ENCODE measurements at places on chromosomes 2 and 18.

DNA sequence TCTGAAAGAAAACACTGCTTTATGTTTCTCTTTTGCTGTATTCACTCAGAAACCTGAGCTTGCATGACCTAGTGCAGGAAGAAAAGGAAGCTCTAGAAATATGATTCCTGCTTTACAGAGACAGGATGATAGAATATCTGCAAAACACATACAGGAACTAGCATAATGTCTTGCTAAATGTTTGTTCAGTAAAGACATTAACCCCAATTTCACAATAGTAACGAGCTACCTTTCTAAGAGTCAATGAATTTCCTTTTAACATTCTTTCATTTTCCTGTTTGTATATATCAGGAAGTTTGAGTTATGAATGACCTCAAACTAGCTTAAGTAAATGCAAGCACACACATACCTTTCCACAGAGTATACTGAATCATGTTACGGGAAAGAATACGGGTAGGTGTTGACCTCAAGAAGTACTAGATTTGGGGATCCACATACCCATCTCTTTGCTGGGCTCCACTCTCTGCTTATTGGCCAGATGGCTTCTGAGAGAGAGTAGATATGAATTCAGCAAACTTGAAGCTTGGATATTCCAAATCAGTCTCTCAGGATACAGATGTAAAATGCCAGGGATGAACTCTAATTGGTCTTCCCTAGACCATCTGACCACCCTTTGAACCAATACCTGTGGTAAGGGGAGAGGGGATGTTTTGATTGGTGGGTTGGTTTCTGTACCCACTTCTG, 18.2 kb upstream of the ACSL3 start:
- no peak for DNase-seq

GRCh38 chr18:56565551-56566345, 72.6 kb downstream of the TXNL1 start:
- DNase-seq: no peak

DNA sequence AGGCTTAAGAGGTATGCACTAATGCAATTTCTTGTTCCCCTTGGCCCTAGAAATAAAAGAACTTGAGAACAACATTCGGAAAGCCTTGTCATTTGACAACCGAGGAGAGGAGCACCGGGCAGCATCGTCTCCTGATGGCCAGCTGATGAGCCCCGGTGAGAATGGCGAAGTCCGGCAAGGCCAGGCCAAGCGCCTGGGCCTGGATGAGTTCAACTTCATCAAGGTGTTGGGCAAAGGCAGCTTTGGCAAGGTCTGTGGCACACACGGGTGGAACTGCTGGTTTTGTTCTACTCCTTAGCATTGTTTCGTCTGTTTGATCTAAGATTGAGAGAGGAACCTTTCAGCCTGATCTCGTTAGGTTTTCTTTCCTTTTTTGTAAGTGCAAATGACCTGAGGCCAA, 289.8 kb upstream of the EPAS1 start:
- DNase-seq: no peak

GRCh38 chr2:2175381-2176090, 155.5 kb downstream of the MYT1L start:
- DNase-seq: no peak

GRCh38 chr18:77073336-77074093, 59.1 kb downstream of the MBP start:
- no peak for DNase-seq

- no peak for DNase-seq
Measured at GRCh38 chr2:159445307-159445706, 158.8 kb upstream of the WDSUB1 start.

DNA sequence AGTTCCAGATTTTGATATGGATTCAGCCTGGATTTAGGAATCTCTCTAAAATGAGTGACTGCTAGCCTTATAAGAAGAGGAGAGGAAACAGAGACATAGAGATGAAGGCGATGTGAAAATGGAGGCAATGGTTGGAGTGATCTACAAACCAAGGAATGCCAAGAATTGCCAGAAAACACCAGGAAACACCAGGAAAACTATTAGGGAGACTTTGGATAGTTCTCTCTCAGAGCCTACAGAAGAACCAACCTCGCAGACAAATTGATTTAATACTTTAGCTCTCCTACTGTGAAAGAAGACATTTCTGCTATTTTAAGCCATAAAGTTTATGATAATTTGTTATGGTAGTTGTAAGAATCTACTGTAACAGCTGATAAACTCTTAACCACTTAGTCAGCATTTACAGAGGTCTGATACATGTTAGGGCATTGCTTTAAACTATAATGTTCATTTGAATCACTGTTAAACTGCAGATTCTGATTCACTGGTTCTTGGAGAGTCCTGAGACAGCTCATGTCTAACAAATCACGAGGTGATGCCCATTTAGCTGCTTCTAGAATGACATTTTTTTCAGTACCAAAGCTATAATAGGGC, 1702.6 kb upstream of the LRRTM1 start:
- no peak for DNase-seq

DNA sequence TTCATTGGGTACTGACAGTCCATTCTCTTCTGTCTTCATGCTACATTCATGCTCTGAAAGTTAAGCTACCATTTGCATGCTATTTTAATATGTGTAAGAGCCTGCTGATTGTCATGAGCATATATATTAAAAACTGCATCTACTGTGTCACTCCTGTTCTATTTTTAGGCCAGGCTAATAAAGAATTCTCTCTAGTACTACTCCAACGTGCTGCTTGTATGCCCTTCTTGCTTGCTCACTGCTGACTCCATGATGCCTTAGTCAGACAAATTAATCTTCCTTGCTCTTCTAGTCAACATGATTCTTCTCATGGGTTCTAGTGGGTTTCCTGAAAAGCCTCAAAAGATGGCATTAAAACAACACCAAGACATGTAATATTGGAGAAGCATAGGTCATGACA, 1600.1 kb downstream of the DPP10 start:
- DNase-seq: no peak

- DNase-seq: no peak
Measured at GRCh38 chr2:19888831-19889230, 13.0 kb downstream of the TTC32 start.

DNA sequence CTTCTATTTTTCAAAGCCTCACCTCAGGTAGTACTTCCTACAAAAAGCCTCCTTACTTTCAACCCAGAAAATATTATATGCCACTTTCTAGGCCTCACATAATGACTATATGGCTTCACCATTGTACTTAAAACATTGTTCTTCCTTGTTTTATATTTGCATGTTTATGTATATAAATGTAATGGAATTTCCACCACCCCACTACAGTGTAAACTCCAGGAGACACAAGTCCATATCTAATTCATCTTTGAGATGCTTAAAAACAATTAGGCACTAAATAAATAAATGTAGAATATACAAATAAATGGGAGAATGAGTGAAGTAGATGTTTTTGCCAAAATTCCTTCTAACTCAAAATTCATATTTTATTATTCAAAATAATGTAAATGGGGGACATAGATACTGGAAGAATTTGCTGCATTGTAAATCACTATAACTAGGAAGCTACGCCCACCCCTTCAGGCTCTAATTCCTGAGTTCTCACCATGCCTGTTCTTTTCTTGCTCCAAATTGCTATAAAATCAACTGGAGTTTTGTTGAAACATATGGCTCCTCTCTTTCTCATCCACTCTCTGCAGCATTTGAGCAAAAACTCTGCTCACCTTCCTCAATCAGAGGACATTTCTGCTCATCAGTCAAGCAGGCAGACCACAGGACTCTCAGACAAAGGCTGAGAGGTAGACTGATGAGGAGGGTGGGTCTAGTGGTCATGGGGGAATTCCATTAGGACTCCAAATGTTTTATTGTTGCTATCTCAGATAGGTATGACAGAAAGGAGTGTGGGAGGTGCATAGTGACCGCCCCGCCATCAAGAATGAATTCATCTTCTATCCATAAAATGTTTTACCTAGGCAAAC, 243.0 kb downstream of the HNMT start:
- DNase-seq: no peak

GRCh38 chr2:239306274-239307220, 94.3 kb downstream of the HDAC4 start:
- no peak for DNase-seq

- DNase-seq: no peak
Measured at GRCh38 chr18:9647496-9648323, 33.4 kb upstream of the PPP4R1 start.

- no peak for DNase-seq
Measured at GRCh38 chr18:25457126-25457525, 105.2 kb upstream of the ZNF521 start.

- no peak for DNase-seq
Measured at GRCh38 chr2:156338578-156338977, 6.1 kb upstream of the NR4A2 start.

GRCh38 chr2:170928036-170928823, 823 bp upstream of the GORASP2 start:
- DNase-seq: peak; percentile 6

DNA sequence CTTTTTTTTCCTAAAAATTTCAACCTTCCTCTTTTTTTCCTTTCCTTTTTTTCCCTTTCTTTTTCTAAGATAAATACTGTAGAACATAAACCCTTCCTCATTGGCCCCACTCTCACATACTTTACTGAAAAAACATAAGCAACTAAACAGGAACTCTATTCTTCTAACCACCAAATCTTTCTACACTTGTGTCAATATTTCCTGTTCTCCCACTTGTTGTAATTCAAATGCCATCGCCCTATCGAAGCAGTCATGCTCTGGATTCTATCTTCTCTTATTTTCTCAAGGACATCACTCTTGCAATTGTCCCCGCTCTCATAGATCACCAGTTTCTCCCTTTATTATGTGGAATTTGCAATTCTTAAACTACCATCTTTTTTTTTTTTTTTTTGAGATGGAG, 20.2 kb upstream of the SSB start:
- no peak for DNase-seq

- DNase-seq: no peak
Measured at GRCh38 chr2:237350597-237350996, 63.4 kb downstream of the COL6A3 start.

GRCh38 chr2:227793148-227793712, 20.4 kb upstream of the CCL20 start:
- DNase-seq: no peak

GRCh38 chr2:46387886-46388515, 90.8 kb downstream of the EPAS1 start:
- DNase-seq: no peak

GRCh38 chr2:230326453-230327417, at the start of gene SP140L:
TSS of gene SP140L (plus strand) at chr2:230327193. CDS start at chr2:230327270, 77 bp downstream.
- peak; percentile 41 for DNase-seq

DNA sequence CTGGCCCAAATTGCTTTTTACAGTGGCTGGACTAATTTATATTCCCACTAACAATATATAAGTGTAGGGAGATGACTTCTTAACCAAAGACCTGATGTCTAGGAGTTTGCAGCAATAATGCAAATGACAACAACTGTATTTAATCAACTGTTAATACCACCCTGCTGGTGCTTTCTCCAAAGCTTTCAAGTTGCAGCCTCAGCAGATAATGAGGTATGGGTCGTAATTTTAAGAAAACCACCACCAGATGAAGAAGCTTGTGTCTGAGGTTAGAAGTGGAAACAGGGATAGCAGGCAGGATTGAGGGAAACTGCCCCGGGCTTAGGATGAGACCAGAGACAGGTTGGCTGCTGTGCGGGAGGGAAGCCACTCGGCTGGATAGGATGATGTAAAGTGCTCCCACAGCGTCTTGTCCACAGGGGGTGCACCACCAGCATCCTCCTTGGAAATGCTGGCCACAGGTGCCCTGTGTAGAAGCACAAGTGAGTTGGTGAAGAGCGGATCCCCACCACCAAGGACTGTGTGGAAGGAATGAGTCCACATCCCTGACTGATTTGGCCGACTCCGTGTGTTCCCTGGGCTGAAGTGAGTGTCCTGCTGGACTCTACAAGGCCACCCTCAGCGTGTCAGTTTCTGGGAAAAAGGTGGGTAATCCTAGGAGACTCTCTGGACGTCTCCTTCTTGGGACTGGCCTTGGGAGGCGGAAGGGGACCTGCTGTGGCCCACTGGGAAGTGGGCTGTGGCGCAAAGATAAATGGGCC, 76.1 kb upstream of the SMAD2 start:
- no peak for DNase-seq
